ENCODE measurements at places on chromosomes 2 and 18. TPM values are rescaled to one million over a fixed set of nuclear protein-coding genes. Genes with fewer than 3 reads are reported as not detected.

AQP4 gene
- not detected for total RNA-seq

KCNJ3 gene
- not detected for total RNA-seq

NT5C1B gene
- not detected for total RNA-seq

CCDC102B gene
- 3.5 TPM for total RNA-seq

TP53I3 gene
- total RNA-seq: 1.8 TPM

ODC1 gene
- total RNA-seq: 75.3 TPM

DNA sequence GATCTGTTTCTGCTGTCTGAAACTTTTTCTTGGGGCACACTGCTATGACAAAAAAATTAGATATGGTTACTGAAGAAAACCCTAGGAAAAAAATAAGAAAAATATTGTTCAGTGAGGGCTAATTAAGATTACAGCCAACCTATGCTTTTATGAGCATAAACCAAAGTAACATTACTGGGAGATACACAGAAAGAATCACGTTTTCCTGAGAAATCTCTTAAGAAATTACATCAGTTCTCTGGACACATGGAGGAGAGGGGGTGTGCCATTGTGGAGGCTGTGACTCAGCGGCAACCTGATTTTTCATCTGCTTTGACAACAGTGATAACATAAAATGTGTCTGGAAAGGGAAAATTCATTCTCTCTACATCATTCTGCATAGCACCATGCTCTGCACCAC is 13.4 kb upstream of the NMI start:
- DNase-seq: no peak

- no peak for DNase-seq
These were observed at the start of gene CCDC102B for GRCh38 chr18:68797871-68798270. Gene CCDC102B, plus strand, starts transcription at chr18:68798080. Its CDS starts 38,684 bp downstream, at chr18:68836764.

Measured in activated naive CD4-positive, alpha-beta T cell treated with anti-CD3 and anti-CD28 coated beads, Interleukin-2, amount 50 U/mL, for 72 hours (primary cell).